Left cardiac atrium (tissue), 4 donors: ENCODE measurements at places on chromosomes 3 and 15.

DNA sequence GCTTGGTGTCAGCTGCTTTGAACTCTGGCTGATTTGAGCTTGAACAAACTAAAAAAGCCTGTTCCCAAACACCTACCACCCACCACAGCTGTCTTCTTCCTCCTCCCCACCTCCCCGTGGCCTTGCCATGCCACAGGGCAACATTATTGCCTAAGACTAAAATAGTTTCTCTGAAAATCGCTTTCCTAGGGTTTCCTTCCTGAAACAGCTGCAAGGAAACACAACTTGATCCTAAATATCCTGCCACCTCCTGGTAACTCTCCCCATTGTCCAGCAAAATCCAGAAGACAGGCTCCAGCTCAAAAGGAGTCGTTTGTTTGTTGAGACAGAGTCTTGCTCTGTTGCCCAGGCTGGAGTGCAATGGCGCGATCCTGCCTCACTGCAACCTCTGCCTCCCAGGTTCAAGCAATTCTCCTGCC is 193.9 kb upstream of the TPM1 start:
- no peak for DNase-seq

- no peak for DNase-seq
Observed at GRCh38 chr15:48273049-48273448, 58.2 kb upstream of the DUT start.

GRCh38 chr3:192156382-192156781 is 571.0 kb downstream of the FGF12 start:
- no peak for DNase-seq

GRCh38 chr3:71724584-71725270 is 475 bp downstream of the EIF4E3 start:
- peak; percentile 54 for DNase-seq
